Stimulated activated CD4-positive, alpha-beta T cell treated with anti-CD3 and anti-CD28 coated beads, TNF-alpha, amount 100 ng/mL, for 1 hour (primary cell): ENCODE measurements at places on chromosomes 2 and 18.

GRCh38 chr18:66013969-66014368, 263.2 kb downstream of the CDH7 start:
- DNase-seq: no peak

DNA sequence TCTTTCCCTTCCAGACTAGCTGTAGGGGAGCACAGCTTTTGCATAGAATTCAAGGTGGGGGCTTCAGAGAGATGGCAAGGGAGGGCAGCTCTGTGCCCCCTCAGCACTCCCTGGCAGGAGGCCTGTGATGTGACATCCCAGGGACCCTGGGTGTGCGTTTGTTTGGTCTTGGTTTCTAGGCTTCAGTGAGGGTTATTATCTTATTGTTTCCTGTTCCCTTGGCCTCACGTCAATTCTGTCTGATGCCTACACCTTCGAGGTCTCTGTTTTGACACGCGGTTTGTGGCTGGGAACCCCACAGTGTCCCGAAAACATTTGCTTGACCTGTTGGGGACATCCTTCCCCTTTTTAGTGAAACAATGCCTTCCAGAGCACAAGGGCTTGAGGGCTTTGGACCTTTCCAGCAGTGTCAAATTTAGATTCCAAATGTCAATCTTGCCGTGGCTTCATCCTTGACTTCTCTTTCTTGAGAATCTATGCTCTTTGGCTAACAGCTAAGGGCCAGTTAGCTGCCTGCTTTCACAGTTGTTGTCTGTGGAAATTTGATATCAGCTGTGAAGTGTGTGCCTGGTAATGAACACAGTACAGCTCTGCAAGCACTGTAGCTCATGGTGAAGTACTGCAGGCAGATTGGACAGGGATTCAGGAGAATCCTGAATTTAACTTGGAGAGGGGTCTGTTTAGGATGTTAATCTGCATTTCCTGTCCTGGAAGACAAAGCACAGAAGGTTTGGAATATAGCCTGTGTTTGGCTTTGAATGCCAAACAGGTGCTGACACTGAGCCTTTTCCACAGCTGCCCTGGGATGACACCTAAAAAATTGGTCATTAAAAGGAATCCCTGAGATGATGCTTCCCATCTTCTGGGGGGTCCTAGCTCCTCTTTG, 108.2 kb upstream of the CXCR4 start:
- DNase-seq: no peak

GRCh38 chr2:34604164-34604563, 1005.1 kb upstream of the FAM98A start:
- no peak for DNase-seq

GRCh38 chr18:78871618-78872017, 108.0 kb upstream of the SALL3 start:
- DNase-seq: no peak
